ENCODE measurements at places on chromosomes 7 and 10.

DNA sequence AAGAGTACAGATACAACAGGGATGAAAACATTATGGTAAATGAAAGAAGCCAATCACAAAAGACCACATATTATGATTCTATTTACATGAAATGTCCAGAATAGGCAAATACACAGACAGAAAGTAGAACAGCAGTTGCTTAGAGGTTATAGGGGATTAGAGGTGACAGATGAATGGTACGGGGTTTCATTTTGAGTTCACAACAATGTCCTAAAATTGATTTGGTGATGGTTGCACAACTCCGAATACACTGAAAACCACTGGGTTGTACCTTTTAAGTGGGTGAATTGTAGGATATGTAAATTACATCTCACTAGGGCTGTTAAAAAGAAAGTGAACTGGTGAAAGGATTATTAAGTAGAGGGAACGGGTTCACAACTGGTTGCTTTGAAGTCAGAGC is 76.3 kb upstream of the MRLN start:
- DNase-seq: no peak

DNA sequence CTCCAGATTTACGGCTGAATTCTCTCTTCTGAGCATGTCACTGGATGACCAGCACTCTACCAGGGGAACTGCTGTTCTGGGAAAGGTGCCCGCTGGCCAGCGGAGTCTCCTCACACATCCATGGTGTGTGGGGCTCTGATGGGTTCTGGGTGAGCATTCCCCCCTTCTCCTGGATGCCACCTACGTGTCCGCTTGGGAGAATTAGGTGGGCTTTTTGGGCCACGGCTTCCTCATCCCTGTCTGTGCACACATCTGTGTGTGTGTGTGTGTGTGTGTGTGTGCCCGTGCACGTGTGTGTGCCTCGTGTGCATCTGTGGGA is 163.0 kb downstream of the DNAJB6 start:
- no peak for DNase-seq

- DNase-seq: no peak
These were observed 53.8 kb downstream of the GRID1 start for GRCh38 chr10:86312701-86313270.

DNA sequence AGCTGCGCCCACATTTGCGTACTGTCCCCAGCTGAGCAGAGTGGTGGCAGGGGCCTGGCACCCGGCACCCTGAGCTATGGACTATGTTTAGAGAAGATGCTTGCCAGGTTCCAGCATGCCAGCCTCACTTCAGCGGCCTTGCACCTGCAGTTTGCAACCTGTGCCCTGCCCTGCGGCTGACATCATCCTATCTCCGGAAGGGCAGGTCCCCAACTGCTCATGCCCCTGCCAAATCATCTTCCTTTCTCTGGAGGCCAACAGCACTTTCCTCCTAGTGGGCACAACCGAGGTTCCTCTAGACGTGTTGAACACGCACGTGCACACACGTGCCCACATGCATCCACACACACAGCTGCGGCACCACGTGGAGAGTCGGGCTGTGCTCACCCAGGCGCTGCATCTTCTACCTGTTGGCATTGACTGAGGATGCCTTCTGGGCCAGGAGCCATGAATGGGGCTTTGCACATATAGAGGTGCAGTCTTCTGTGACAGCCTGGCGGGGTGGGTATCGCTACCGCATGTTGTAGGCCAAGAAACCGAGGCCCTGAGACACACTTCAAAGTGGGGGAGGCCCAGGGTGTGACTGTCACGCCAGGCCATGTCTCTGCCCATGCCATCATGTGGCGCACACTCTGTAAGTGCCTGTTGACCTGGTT is 24.5 kb downstream of the CNPY1 start:
- no peak for DNase-seq

DNA sequence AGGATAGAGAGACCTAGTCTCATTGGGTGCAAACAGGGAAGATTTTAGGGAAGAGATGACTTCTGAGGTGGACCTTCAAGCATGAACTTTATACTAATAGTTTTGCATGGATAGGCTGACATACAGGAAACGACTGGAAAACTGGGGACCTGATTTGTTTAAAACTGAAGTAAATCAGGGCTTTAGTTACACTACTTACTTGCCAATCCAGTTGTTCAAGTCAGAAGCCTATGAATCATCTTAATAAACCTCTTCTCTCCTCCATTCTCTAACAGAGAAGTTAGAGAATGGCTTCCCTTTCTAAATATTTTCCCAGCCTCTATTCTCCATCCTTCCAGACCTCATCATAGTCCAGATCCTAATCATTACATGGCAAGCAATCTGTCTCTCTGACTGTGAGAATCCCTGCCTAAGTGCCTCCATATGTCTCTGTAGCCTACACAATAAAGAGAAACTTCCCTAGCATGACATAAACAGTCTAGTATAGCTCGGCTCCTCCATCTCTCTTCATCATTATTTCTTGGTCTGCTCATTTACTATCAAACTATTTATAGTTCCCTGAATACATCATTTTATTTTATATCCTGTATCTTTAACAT is 55.8 kb downstream of the PRKG1 start:
- DNase-seq: no peak

GRCh38 chr7:85125176-85125575 is 61.7 kb downstream of the SEMA3D start:
- no peak for DNase-seq

DNA sequence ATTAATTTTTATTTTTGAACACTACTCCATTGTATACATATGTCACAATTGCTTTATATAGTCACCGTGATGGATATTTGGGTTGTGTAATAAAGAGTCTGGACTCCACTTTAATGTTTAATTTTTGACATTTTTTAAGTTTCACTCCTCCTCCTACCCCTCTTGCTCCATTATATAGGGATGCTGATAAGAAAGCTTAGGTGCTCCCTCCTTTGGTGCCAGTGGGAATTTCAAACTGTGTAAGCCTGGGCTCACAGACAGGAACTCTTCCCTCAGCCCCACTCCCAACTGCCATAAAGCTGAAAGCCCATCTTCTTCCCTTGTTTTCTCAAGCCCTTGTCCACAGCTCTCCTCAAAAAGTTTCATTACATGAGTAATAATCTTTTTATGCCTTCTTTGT is 47.6 kb downstream of the TWIST1 start:
- no peak for DNase-seq

DNA sequence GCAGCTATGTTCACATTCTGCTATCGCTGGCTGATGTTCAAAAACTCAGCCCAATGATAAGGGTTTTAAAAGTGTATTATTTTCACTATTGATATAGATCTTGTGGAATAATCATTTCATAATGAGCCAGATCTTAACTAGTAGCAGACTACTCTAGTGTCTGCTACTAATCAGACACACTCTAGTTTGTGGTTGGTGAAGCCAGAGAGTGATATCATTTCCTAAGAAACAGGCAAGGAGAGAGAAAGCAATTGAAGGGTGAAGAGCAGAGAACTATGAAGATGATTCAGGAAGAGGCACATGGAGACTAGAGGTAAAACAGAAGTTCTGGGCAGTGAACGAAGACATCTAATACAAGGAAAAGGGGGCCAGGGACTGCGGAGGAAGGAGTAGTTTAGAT is 58.2 kb upstream of the BET1 start:
- DNase-seq: no peak

DNA sequence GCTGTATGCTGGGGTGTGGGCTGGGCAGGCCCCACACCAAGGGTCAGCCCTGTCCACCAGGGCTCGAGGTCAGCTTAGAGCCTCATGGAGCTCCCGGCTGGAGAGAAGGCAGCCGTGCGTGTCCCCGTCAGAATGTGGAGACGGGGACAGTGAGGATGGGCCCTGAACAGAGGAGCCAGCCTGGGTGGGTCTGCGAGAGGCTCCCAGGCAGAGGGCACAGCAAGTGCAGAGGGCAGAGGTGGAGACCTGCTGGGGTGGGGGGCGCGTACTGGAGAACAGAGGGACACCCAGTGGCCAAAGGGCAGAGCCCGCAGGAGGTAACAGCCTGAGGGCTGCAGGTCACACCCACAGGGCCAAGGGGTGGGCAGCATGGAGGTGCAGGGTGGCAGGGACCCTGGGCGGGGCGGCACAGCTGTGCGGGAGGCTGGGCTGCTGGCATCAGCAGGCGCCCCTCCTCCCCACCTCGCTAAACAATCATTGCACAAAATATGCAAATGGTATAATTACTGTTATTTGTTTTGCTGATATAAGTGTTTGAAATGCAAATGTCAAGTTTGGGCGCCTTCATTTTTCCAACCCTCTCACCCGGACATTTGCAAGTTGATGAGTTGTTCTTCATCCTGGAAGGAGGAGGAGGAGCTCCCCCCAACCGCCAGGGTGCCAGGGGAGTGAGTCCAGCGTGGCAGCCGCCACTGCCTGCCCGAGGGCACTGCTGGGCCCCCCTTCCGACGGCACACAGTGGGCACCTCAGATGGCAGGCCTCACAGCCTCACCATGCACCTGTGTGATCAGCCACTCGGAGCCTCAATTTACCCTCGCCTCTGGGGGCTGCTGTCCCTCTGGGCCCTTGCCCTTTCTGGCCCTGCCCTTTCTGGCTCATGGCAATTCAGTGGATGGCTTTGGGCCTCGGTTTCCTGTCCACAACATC is 35.0 kb downstream of the ELFN1 start:
- DNase-seq: no peak

Measured in stimulated activated CD4-positive, alpha-beta T cell treated with anti-CD3 and anti-CD28 coated beads, Interleukin-4, amount 100 ng/mL, for 48 hours (primary cell).